ENCODE measurements at places on chromosomes 5 and 9. TPM values are rescaled to one million over a fixed set of nuclear protein-coding genes. Genes with fewer than 3 reads are reported as not detected.

The GRAMD2B gene
- total RNA-seq: 39.4 TPM

The INSL4 gene
- not detected for total RNA-seq

The NOXA1 gene
- 0.90 TPM for total RNA-seq

The CAMK2A gene
- total RNA-seq: 1.8 TPM

The BTNL9 gene
- 7.0 TPM for total RNA-seq

The C9orf153 gene
- total RNA-seq: 3.0 TPM

The SRA1 gene
- 13.7 TPM for total RNA-seq

The NR2F1-AS1 gene
- 61.4 TPM for total RNA-seq

The TUSC1 gene
- total RNA-seq: 9.0 TPM

The BTNL8 gene
- total RNA-seq: not detected

The PRR16 gene
- total RNA-seq: 7.6 TPM

The PDE6A gene
- 0.05 TPM for total RNA-seq

The CBY3 gene
- not detected for total RNA-seq

The OTP gene
- not detected for total RNA-seq

The ANXA2R gene
- 3.5 TPM for total RNA-seq

The SPATA31C1 gene
- total RNA-seq: 0.16 TPM

The OR13C3 gene
- not detected for total RNA-seq

The PCDHGB5 gene
- total RNA-seq: 13.5 TPM

The SH3TC2 gene
- 15.1 TPM for total RNA-seq

The TLX3 gene
- total RNA-seq: 0.32 TPM

The SHISAL2B gene
- total RNA-seq: not detected

The NR5A1 gene
- total RNA-seq: not detected

The TEX10 gene
- 43.0 TPM for total RNA-seq

The FGF1 gene
- 5.1 TPM for total RNA-seq

The PAPPA gene
- 5.9 TPM for total RNA-seq

The PFN3 gene
- not detected for total RNA-seq

The ADRB2 gene
- 3.0 TPM for total RNA-seq

The LSM11 gene
- 15.5 TPM for total RNA-seq

The CCL28 gene
- total RNA-seq: 1.4 TPM

The RGS3 gene
- 52.4 TPM for total RNA-seq

The RRAGA gene
- 48.5 TPM for total RNA-seq

The CD14 gene
- 57.6 TPM for total RNA-seq

The GFI1B gene
- 0.26 TPM for total RNA-seq

The PGM5 gene
- total RNA-seq: 206 TPM

The CTNND2 gene
- 1.4 TPM for total RNA-seq

The CDKN2A gene
- total RNA-seq: 0.85 TPM

The B4GALT1 gene
- total RNA-seq: 36.4 TPM

All from urinary bladder (tissue), 4 donors.